ENCODE measurements at places on chromosomes 5 and 9.
A peak's percentile ranks its signal among the peaks of the same experiment; 100 is the strongest.

- DNase-seq: no peak
Observed at GRCh38 chr5:137462816-137463520, 36.2 kb downstream of the SPOCK1 start.

DNA sequence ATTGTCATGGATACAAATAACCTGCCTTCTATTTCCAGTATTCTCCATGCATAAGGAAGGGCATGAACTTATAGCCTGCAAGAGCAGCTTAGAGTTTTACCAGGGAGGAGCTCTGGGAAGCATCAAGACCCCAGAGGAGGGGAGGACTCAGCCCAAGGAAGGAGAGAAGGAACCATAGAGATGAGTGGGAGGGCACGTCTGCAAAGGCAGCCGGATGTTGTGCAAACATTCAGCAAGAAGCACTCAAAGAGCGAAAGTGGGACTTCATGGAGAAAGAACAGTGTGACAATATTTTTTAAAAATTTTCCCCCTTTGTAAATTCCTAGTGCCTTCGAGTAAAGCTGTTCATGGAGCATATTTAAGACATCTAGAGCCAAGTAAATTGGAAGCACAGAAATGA is 270.1 kb upstream of the PTGER4 start:
- DNase-seq: peak; percentile 63

GRCh38 chr5:6371079-6371810 is 7.1 kb downstream of the MED10 start:
- DNase-seq: no peak

DNA sequence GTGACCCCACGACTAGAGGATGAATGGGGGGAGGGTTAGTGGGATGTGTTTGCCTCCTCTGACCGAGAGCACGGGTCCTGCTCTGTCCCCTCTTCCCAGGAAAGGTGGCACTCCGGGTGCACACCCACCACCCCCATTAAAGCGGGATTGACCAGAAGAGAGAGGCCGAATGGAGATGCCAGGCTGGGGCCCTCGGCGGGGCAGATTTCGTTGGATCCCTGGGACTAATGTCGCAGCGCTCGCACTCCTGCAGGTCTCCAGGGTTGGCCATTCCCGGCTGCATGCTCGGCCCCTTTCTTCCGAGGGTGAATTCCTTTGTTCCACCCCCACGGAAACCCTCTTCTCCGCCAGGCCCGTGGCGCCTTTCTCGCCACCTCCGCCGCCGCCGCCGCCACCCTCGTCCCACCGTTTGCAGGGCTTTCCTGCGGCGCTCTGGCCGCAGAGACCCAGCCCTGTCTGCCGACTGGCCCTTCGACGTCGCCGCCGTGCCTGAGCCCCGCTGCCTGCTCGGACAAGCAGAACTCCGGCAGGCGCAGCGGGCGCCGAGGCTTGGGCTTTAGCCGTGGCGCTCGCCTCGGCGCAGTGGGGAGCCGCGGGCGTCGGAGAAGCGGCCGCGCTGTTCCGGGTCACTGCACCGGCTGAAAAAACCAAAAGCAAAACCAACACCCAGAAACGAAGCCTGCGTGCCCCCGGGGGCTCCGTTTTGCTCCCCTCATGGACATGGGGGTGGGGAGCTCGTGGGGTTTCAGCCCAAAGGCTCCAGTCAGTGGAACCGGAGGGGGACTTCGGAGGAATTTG is 11.8 kb downstream of the LMX1B start:
- DNase-seq: no peak

DNA sequence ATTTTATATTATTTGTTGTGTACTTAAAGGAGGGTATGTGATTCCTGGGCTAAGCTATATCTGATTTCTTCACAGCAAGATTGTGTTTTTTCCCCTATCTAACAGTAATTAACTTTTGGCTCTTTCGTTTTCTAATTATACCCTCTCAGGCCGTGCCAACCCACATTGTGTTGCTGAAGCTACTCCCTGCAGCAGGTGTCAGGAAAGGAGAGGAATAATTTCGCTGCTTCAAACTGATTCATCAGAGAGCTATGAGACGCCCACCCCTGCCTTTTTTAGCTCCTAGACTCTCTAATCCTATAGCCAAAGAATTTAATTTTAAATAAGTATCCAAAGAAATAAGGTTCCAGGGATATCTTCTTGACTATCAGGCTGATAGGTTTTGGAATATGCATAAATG is 3.8 kb downstream of the CAVIN4 start:
- no peak for DNase-seq

- DNase-seq: no peak
Observed at GRCh38 chr5:149857499-149857898, 87.1 kb downstream of the PDE6A start.

DNA sequence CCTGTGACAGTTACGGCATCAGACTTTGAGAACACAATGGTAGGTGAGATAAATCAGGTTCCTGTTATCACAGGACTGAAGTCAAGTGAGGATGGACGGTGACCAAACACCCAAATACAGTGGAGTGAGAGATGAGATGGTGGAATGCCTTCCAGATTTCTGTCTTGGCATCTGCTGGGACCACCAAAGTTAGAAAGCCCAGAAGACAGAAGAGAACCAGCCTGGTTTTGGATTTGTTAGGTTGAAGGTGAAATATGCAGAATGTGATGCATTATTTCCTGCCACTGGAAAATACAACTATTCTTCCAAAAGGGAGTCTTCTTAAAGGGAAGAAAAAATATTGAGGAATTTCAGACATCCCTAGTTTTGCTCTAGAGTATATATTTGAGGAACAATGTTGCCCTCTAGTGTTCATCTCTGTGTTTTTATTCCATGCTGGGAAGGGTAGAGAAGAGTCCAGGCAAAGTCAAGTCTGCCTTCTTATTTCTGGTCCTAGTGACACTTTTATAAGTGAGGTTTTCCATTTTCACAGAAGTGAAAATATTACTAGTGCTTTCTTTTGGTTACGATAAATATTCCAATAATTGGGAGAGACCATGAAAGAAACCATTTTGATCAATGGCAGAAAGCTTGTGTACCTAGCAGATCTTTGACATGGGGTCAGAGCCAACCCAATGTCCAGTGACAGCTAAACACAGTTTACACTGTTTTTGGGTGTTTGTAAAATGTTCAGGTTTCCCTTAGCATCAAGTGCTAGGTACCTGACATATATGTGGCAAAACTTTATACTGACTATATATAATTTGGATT is 142.3 kb upstream of the ANKH start:
- DNase-seq: no peak

GRCh38 chr9:18208166-18209059 is 265.5 kb upstream of the ADAMTSL1 start:
- no peak for DNase-seq

DNA sequence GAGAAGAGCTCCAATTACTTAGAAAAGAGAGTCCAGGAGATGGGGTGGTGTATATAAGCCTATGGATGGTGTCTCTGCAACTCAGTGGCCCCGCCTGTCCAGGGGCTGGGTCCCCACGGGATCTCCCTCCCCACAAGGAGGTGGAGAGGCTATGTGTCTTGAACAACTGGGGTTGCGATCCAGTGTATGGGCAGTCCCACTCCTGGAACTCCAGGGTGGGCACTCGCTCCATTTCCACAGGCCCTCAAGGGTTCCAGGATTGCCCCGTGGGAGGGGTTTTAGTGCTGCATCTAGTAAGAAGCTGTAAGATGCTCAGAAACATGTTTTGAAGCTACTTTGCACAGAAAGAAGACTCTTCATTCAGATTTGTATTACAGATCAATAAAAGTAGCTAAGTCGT is 558 bp upstream of the SMAD5 start:
- DNase-seq: no peak

DNA sequence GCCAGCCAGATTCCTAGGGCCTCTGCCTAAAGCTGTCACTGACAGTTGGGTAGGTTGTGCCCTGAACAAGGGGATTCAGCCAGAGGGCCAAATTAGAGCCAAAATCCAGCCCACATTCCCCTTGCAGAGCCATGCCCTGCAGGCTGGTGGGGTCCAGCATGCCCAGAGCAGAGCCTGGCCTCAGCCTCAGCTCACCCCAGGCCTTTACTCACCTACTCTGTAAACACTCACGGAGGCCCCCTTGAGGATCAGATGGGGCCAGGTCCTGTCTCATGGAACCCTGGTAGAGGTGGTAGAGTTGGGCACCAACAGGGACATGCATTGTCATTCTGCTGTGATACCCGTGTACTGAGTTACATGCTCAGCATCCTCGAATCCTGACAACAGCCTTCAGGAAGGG is 74.9 kb downstream of the LMX1B start:
- DNase-seq: no peak

- no peak for DNase-seq
Observed at GRCh38 chr5:73338256-73339050, 110.1 kb downstream of the FOXD1 start.

GRCh38 chr9:92590377-92590776 is 54.6 kb upstream of the ECM2 start:
- no peak for DNase-seq

DNA sequence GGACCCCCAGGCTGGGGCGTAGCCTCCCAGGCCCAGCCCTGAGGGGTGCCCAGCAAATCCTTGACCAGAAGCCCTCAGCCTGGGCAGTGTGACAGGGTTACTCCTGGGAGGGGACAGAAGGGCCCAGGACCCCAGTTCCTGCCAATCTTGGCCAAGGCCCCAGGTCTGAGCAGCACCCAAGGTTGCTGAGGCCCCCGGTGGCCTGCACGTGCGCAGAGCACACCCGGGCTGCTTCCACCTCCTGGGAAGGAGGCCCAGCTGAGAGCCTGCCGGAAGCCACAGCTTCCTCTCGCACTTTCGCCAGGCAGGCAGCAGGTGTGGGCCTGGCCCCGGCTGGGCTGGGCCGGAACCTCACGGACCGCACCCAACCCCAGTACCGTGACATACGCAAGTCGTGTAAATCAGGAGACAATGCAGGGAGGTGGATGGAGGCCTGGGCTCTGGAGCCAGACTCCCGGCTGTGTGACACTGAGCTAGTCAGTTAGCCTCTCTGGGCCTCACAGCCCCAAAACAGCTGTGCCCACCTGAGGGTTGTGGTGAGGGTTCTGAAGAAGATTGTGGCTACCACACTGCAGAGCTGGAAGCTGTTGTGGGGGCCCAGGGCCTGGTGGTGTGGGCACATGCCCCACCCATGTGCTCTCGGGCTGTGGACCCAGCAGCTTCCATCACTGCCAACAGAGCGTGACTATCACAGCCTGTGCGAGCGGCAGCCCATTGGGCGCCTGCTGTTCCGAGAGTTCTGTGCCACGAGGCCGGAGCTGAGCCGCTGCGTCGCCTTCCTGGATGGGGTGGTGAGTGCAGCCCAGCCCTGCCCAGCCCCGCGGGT is 5.1 kb downstream of the GRK6 start:
- peak; percentile 88 for DNase-seq

DNA sequence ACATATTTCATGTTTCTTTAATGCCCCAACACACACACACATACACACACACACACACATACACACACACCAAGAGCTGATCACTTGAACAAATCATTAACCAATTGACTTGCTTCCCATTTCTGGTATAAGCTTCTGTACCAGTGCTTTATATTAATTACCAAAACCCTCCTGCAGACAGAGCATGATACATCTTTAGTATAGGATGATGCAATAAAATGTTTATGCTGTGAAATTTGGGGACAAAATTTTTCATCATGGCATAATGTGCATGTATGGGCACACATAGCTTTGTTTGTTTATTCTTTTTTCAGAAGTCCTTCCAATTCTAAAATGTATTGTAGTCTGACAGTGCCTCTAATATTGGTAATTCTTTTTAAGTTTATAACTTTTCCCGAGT is 34.5 kb downstream of the SLC1A3 start:
- DNase-seq: no peak

- peak; percentile 48 for DNase-seq
Observed at GRCh38 chr5:156934450-156935211, 28.4 kb downstream of the TIMD4 start.

DNA sequence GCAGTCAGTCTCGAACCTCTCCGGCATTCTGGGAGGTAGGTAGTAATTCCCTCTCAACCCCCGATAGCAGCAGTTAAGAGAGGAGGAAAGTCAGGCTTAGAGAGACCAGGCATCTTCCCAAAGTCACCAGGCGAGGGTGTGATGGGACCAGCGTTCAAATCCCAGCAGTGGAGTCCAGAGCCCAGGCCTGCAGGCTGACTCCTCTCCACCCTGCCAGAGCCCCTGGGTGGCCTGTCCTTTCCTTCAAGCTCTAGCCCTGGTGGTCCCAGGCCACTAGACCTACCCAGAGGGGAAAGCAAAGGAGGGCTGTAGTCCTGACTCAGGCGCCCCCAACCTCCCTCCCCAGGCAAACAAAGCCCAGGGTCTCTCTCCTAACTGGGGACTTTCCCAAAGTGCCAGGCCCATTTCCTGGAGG is 4.2 kb upstream of the NR5A1 start:
- DNase-seq: no peak

- no peak for DNase-seq
Observed at GRCh38 chr9:136143215-136144001, 24.7 kb upstream of the TMEM250 start.

DNA sequence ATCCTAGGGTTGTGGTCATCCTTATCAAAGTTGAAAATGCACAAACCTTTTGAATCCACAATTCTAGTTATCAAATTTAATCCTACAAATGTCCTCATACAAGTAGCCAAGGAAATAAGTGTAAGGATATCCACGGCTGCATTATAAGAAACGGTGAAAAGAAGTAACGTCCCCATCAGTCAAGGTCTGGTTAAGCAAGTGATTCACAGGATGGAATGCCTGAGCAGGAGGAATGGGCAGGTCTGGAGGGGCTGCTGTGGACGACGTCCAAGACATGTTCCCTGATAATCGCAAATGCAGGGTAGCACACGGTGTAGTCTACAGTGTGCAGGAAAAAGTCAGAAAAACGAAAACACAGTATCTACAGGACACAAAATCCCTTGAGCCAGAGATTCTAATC is 118.6 kb downstream of the ADAMTS2 start:
- no peak for DNase-seq

GRCh38 chr9:96856363-96857286 is 2.3 kb upstream of the ZNF782 start:
- DNase-seq: peak; percentile 67

- DNase-seq: no peak
Observed at GRCh38 chr5:59738024-59738423, 155.5 kb downstream of the PDE4D start.

GRCh38 chr5:126535856-126536545 is 59.0 kb downstream of the ALDH7A1 start:
- no peak for DNase-seq

DNA sequence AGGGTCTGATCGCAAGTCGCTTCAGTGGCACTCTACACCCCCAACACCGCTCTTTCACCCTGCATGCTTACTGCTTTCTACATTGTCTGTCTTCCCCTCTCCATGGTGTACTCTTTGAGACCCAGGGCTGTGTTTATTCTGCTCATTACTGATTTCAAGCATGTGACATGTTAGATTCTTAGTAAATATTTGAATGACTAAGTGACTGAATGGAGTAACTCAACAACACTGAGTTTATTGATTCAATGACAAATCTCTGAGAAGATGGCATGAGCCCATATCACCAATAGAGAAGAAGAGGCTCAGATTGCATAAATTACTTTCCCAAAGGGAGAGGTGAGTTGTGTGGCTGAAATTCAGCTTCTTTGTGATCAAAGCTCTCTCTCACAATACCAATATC is 89.7 kb upstream of the OSMR start:
- DNase-seq: no peak
